ENCODE measurements at places on chromosomes 7 and 10.

- no peak for DNase-seq
These were observed 938 bp upstream of the CADPS2 start for GRCh38 chr7:122887198-122887597.

- no peak for DNase-seq
These were observed 64.4 kb downstream of the SEPTIN7 start for GRCh38 chr7:35865287-35865686.

GRCh38 chr7:134766779-134767519 is 12.5 kb upstream of the CALD1 start:
- no peak for DNase-seq

DNA sequence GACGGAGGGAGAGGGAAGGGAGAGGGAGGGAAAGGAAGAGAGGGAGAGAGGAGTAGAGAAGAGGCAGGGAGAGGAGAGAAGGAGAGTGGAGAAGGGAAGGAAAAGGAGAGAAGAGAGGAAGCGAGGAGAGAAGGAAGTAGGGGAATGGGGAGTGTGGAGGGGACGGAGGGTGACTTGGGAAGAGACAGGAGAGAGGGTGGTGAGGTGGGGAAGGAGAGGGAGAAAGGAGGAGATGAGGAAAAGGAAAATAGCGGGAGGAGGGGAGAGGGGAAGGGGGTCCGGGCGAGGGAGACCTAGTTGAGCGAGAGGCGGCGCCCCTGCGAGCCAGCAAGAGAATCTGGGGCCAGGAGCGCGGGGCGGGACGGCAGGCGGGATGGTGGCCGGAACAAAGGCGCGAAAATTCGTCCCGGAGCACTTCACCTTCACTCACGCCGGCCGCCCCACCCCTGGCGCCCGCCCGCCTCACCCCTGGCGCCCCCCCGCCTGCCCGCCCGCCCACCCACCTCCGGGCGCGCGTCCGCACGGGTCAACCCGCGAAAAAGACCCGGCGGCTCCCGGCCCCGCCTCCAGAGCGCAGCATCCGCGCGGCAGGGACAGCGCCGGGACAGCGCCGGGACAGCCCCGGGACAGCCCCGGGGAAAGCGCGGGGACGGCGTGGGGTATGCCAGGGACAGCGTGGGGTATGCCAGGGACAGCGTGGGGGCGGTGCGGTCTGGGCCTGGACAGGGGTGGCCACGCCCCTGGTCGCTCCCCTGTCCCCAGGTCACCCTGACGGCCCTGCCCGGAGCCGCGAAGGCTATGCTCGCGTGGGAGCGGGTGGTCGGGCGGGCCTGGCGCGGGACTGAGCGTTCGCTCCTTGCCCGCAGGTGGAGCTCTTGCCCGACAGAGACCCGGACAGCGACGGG is 4.2 kb downstream of the VSTM2A start:
- DNase-seq: no peak

- DNase-seq: no peak
These were observed 24.6 kb downstream of the PRSS2 start for GRCh38 chr7:142795339-142795863.

DNA sequence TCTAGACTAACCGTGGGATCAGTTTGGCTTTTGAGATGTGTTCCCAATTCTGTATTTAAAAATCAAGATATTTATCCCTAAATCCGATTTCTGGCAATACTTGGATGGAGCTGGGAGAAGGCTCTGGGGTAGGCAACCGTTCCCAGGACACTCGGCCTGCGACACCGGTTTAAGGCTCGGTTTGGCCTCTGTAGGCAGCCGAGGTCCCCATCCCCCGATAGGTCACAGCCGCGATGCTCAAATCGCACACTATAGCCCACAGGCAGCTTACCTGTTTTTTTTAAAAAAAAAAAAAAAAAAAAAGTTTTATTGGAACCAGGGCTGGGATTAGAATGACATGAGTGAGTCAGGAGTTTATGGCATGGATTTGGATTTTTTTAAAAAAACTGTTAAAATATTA is 729 bp upstream of the TAF3 start:
- DNase-seq: no peak

GRCh38 chr7:131683536-131684125 is 127.2 kb upstream of the PODXL start:
- no peak for DNase-seq

GRCh38 chr7:116524609-116525297 is at the start of gene CAV1:
TSS of gene CAV1 (plus strand) at chr7:116525036. CDS start at chr7:116525063, 27 bp downstream.
- no peak for DNase-seq

Data from NCI-H187 treated with DMSO at 0.1 percent for 48 hours (cell line).